ENCODE measurements at places on chromosomes 7 and 10.

- DNase-seq: no peak
These were observed 288.4 kb upstream of the LRRTM3 start for GRCh38 chr10:66637273-66638036.

DNA sequence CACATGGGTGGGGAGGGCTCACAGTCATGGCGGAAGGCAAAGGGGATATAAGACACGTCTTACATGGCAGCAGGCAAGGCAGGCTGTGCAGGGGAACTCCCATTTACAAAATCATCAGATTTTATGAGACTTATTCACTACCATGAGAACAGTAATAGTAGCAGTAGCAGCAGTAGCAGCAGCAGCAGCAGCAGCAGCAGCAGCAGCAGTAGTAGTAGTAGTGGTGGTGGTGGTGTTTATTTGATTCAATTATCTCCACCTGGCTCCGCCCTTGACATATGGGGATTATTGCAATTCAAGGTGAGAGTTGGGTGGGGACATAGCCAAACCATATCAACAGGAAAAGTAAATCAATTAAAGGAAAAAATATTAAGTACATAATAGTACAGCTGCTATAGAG is 184.7 kb downstream of the LRMDA start:
- DNase-seq: no peak

- DNase-seq: no peak
These were observed 499.6 kb downstream of the MAGI2 start for GRCh38 chr7:78953726-78954363.

DNA sequence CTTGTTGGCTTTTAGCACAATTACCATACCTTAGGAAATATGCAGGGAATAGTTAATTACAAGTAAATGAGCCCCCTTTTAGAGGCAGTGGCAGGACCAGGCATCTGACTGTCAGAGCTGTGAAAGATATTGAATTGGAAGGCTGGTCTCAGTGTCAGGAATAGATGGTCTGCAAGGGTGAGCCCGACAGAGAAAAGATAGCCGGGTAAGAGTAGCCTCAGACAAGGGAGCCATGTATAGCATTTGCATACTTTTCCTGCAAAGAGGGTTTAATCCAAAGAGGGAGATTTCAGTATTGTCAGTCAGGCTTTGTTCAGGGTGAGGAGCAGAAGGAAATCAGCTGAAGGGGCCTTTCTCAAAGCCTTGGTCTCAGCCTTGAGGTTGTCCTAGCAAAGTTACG is 128.9 kb upstream of the FZD1 start:
- DNase-seq: no peak

DNA sequence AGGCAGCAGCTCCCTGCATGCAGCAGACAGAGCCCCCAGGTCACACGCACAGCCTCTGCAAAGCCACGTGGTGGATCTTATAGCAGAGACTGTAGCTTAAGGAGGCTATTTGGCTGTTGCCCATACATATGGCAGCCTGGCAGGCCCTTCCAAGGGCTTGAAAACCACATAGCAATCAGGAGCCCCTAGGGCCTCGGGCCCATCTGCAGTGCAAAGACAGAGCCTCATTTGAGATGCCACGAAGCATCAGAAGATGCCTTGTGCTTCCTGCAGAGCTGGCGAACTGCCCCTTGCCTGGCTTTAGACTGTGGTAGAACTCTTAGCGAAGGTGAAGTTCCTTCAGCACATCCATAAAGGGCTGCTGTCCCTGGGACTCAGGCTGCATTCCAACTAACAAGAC is 309.9 kb downstream of the GRID1 start:
- no peak for DNase-seq

DNA sequence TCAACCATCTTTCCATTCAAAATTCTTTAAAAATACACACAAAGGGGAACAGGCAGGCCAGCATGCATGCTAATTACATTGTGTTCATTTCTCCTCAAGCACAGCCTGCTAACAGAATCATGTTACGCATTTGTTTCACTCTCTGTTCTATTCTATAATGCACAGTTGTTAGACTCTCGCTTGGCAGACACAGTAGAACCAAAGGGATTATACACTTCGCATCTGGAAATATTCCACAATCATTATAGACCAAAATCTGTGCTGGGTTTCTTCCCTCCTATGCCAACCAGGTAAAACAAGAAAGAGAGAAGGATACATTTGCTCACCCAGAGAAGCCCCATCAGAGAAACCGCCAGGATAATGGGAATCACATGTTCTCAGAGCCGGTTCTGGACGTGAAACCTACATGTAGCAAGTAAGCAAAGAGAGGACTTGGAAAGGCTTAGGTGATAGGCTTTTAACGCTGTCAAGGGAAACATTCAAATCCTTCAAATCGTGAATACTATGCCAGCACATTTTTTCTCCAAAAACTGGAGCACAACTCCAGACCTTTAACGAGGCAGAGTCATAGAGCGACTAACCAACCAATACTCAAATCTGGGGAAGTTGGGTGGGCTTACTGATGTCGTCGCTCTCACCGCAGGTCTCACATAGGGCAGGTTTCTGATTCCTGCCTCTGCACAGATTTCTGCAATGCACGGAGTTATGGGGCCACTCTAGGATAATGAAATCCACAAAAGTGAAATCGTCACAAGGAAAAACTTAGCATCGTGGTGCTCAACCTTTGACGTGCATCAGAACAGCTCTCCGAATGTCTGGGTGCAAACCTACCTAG is 380.5 kb upstream of the AUTS2 start:
- DNase-seq: no peak

Measured in CD4-positive, alpha-beta T cell treated with Interleukin-21 for 1 hour (primary cell).